ENCODE measurements at places on chromosomes 11 and 22.

DNA sequence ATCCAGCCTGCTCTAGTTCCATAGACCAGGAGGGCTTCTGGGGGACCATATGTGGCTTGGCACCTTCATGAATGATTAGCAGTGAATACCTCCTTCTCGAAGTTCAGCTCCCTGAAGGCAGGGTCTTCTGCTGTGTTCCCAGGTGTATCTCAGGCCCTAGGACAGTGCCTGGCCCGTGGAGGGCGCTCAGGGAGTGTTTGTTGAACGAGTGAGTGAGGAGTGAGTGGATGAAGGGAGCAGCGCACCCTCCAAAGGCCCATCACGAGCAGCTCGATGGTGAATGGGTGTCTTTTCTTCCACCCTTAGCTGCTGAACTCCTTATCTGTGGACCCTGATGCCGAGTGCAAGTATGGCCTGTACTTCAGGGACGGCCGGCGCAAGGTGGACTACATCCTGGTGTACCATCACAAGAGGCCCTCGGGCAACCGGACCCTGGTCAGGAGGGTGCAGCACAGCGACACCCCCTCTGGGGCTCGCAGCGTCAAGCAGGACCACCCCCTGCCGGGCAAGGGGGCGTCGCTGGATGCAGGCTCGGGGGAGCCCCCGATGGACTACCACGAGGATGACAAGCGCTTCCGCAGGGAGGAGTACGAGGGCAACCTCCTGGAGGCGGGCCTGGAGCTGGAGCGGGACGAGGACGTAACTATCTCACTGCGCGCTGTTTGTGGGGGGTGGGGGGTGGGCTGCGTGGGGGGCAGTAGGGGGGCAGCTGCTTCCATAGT lies 9.5 kb downstream of the ANO1 start:
- no peak for DNase-seq

- no peak for DNase-seq
Measured at GRCh38 chr11:114080219-114080618, 20.7 kb downstream of the ZBTB16 start.

DNA sequence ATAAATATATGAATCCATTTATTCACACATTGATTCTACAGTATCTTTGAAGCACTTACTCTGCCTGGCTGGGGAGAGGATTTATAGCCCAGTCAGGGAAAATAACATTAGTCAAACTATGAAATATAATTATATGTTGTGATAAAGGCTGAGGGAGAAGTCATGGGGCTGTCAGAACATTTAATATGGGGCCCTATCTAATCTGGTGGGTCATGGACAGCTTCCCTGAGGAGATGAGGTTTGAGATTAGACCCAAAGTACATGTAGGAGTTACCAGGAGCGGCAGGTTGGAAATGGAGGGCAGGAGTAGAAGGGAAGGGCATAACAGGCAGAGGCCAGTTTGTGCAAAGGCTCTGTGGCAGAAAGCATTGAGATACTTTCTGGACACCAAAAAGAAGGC lies 86.2 kb downstream of the DEPDC5 start:
- DNase-seq: no peak

GRCh38 chr11:114082767-114083181 lies 23.3 kb downstream of the ZBTB16 start:
- DNase-seq: no peak

DNA sequence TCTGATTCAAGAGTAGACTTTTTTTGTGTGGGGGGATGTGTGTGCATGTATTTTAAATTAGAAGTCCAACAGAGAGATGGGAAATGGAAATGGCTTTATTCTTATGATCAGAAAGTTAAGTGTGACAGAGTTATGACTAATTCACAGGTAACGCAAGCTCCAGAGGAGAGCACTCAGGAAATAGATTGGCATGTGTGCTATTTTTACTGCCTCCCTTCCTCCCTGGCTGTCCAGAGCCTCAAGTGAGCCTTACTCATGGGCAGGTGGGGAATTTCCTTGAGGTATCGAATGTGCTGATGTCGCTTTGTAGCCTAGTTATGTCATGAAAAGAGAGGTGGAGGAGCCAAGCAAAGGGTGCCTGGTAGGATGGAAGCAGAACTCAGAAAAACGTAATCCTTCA lies 70.3 kb upstream of the BDNF start:
- no peak for DNase-seq

GRCh38 chr11:111819161-111819828 lies 52.1 kb downstream of the ALG9 start:
- DNase-seq: no peak

DNA sequence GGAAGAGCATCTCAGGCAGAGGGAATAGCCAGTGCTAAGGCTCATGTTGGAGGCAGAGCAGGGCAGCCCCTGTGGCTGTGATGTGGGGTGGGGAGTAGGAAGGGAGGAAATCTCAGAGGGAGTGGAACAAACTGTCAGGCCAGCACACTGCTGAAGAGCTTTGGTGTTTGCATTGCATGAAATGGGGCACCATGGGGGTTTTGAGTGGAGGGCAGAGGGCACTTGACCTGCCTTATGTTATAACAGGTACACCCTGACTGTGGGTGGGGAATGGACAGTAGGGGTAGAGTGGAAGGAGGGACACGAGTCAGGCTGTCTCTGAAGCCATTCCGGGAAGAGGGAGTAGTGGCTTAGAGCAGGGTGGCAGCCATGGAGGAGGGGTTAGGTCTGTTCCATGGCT lies 24.0 kb downstream of the PRDM11 start:
- DNase-seq: no peak

DNA sequence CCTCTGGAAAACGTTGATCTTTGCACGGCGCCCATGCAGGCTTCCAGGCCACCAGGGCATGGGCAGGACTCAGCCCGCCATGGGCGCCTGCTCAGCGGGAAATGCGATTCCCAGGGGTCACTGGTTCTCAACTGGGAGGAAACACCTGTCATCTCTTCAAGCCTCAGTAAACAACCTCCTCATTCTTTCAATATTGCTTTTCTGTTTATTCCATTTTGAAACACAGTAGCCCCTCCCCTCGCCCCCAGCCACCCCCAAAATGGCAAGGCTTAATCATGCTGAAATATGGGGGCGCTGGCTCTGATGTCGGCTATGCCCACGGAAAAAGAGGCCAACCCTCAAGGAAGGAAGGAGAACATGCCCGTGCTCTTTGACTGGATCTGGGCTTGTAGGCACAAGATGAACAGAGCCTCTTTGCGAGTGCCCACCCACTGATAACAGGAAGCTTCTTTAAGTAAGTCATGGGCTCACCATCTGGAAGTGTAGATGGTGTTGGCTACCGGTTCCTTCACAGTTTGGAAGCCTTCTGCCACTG lies 594 bp upstream of the POU2AF1 start:
- DNase-seq: no peak
